H1 (cell line): ENCODE measurements at places on chromosomes 3 and 15.

GRCh38 chr15:91515188-91515754, 338.2 kb upstream of the SLCO3A1 start:
- no peak for DNase-seq

DNA sequence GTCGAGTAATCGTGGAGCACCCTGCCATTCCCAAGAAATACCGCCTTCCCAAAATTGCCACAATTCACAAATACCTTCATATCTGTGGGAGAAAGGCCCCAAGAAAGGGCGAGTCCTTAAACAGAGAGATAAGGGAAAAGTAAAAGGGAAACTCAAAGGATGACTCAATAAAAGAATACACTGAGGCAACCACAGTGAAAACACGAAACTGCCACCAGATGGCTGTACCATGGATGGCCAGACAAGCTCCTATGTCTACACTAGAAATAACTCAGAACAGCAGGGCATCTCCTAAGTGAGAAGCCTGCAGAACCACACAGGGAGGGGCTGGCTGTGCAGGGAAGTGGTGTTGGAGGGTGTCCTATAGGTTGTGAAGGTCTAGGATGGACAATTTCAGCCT, 25.0 kb downstream of the SRGAP3 start:
- DNase-seq = no peak

GRCh38 chr3:152308475-152308844, 39.7 kb downstream of the MBNL1 start:
- DNase-seq = no peak

- no peak for DNase-seq
These were observed 183.1 kb upstream of the TLE3 start for GRCh38 chr15:70280781-70281180.

DNA sequence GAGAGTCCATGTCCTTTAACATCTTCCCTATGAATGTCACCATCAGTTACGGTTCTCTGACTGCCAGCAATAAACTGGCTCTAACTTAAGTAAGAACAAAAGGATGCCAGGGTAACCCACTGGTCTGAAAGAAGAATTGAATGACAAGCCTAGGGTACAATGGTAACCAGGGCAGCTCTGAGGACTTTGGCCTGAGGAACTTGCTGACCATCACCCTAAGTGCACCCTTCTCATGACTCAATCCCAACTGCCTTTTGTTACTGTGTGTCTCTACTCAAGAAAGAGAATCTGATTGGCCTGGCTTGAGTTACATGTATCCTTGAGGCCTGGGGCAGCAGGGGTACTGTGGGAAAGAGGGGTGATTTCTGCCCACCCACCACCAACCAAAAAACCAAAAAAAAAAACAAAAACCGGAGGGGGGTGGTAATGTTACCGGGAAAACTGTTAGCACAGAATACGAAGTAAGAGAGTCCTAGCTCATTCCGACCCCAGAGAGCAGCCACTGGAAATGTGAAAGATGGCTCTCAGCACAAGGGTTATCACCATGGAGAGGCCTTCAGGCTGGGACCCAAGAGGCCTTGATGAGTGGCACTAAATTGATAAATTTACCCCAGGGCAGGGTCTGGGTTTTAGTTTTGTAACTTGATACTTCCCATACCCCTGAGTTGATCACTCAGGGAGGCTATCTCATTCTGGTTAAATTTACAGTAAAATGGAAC, 9.3 kb upstream of the SLC28A1 start:
- no peak for DNase-seq

- no peak for DNase-seq
These were observed 51.6 kb downstream of the TP53BP1 start for GRCh38 chr15:43441316-43441715.

- DNase-seq = no peak
These were observed 22.9 kb downstream of the MBNL1 start for GRCh38 chr3:152291649-152292066.

DNA sequence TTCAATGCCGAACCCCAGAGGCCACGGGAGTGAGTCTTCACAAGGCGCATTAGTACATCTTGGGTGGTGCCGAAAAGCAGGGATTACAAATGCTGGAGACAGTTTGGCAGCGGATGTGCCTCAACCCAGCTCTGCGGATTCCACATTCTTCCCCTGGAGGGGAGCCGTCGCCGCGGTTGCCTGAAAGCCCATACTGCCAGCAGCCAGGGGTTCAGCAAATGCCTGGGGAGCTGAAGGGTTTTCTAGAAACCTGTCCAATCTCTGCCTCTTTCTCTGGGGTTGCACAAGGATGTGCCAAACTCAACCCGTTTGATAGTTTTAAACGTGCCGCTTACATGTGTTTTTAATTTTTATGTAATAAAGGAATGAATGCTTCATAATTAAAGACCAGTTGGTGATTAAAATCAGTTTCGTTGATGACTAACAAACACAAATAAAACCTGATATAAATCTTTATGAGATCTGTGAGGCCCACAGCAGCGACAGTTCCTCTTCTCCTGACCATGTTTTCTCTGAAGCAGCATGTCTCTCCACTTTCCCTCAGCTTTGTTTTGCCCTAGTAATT, 74.6 kb upstream of the LEKR1 start:
- DNase-seq = peak; percentile 70

- no peak for DNase-seq
These were observed 49.8 kb downstream of the RUBCN start for GRCh38 chr3:197686899-197687298.

- no peak for DNase-seq
These were observed 42.1 kb upstream of the TASOR start for GRCh38 chr3:56725175-56725574.

- DNase-seq = no peak
These were observed 32.6 kb downstream of the BBX start for GRCh38 chr3:107555359-107555758.

- DNase-seq = no peak
These were observed 13.1 kb downstream of the BSN start for GRCh38 chr3:49567406-49567805.

GRCh38 chr3:38487323-38487722, 8.8 kb upstream of the EXOG start:
- DNase-seq = no peak

DNA sequence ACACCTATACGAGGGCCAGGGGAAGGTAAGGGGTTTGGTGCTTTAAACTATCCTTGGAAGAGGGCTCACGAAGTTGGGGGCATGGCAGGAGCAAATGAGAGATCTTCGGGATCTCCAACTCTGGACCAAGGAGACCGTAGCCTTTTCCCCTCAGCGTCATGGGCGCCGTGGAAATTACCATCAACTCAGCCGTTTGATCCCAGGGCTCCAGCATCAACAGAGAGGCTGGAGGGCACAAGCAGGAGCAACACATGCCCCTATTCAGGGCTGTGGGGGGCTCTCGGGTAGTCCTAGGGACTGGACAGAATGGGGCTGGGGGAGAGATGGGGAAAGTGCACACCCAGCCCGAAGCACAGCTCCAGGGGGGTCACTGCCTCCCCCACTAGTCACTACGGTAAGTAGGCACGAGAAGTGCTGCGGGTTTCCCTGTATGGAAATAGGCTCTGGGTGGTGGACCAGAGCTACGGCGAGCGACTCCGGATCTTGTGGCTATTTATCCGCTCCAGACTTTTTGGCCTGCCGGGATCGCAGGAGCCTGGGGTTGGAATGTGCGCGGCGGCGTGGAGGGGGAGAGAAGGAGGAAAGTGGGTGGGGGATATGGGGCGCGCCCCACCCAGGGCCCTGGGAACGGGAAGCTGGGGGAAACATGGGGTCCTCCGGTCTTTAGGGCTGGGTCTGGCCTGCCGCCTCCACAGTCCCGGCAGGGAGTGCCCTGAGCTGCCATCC, 539 bp upstream of the LAMB2 start:
- peak; percentile 85 for DNase-seq

- no peak for DNase-seq
These were observed 198.4 kb downstream of the LPP start for GRCh38 chr3:188352196-188352927.

GRCh38 chr3:73768524-73769308, 144.0 kb upstream of the PDZRN3 start:
- no peak for DNase-seq

DNA sequence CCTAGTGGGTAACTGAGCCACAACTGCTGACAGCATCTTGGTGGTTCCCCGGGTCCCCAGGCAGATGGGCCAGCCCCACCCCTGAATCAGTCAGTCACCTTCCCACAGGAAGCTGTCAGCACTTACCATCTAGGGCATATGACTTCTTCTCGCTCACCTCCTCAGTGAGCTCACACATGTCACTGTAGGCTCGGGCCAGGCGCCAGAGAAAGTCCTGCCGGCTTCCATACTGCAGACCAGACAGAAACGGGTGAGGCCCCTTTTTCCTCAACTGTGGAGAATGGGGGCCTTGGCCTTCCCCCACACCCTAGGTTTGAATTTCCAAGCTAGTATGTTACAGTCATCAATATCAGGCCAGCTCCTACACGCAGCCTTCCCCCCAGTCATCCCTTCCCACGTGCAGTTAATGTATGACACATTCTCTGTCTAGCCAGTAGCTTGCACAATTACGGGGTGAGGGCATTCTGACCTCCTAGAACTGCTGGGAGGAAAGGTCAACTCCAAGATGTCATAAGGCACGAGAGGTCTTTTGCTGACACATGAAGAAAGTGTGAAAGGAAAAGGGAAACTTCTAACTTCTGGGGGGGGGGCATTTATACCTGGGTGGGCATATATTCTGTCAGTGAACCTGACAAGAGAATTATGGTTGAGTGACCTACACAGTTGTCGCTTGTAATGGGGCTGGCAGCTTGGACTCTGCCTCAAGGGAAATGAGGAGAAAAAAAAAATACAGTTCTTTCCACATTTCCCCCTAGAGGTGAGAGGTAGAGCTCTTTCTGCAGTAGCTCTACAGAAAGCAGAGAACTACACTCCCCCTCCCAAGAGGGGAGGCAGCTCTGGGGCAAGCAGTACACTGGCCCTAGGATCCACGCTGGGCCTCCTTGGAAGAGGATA, 10.9 kb downstream of the RMDN3 start:
- DNase-seq = no peak

- no peak for DNase-seq
These were observed 29.5 kb downstream of the CCDC12 start for GRCh38 chr3:46946856-46947545.

GRCh38 chr3:58848826-58849225, 182.3 kb upstream of the FAM3D start:
- DNase-seq = no peak

DNA sequence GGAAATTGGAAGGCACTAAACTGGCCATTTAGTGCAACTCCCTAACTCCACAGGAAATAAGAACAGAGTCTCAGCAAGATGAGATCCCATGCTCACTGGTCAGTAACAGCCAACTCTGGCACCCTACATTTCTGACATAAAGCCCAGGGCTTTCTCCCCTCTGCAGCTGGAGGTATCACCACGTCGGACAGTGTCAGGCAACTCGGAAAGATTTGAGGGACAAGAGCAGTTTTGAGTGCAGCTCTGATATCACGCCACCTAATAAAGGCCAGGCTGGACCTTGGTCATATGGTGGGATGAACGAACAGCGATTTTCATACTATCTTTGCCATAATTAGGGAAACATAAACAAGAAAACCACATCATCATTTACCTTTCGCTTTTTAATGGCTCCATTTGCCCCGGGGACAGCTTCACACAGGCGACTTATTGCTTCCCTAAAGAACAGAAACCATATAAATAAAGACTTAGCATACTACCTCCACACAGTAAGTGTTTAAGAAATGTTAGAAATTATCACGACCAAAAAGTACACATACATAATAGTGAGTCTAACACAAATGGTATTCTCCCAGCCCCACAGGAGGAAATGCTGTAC, 12.5 kb downstream of the EID1 start:
- DNase-seq = no peak

DNA sequence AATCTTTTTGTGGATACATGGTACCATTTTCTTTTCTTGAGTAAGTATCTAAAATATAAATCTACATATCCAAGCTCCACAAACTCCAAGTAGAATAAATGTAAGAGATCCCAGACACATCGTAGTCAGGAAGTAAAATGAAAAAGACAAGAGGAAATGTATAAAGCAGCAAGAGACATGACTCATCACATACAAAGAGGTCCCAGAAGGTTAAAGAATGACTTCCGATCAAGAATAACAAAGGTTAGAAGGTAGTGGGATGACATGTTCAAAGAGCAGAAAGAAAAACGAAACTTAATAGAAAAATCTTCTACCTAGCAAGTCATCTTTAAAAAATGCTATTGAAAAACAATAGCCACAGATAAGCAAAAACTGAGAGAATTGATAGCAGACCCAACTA, 705.8 kb downstream of the NR2F2 start:
- DNase-seq = no peak

GRCh38 chr15:36403351-36403750, 176.1 kb upstream of the CDIN1 start:
- no peak for DNase-seq

- no peak for DNase-seq
These were observed 35.4 kb upstream of the SLC7A14 start for GRCh38 chr3:170621256-170621655.

GRCh38 chr3:13462125-13462629, 17.9 kb upstream of the HDAC11 start:
- no peak for DNase-seq

DNA sequence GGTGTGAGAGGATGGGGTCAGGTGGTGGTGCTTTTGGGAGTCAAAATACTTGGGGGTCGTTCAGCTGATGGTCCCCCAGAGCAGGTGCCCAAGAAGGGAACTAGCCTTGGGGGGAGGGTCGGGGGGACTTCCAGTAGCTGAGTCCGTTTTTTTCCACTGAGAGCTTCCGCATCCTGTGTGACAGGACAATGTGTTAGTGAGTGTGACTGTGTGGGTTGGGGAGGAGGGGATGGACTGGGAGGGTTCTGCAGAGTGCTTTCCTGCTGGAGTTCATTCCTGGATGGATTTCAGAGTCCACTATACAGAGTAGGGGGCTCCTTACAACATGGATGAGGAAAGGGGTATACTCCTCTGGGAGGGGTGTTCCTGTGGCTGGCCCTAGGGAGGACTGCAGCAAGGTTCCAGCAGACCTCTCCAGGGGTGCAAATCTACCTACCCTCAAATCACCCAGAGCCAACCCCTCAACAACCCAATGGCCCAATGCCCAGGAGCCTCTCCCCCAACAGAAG, 601 bp upstream of the HYAL2 start:
- no peak for DNase-seq

GRCh38 chr15:62558640-62559380, 393.7 kb upstream of the C2CD4B start:
- no peak for DNase-seq

DNA sequence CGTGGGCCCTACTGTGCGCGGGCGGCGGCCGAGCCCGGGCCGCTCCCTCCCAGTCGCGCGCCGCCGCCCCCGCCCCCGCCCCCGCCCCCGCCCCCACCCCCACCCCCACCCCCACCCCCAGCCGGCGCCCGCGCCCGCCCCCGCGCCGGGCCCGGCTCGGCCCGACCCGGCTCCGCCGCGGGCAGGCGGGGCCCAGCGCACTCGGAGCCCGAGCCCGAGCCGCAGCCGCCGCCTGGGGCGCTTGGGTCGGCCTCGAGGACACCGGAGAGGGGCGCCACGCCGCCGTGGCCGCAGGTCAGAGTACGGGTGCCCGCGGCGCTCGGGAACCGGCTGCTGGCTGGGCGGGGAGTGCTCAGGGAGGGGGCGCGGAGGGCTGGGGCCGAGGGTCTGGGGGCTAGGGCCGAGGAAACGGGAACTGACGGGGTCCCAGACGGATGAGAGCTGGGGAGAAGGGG, 1.1 kb upstream of the PPARG start:
- peak; percentile 62 for DNase-seq
